Neural progenitor cell (in vitro differentiated cells): ENCODE measurements at places on chromosomes 1 and 21. TPM values are rescaled to one million over a fixed set of nuclear protein-coding genes. Genes with fewer than 3 reads are reported as not detected.
A peak's percentile ranks its signal among the peaks of the same experiment; 100 is the strongest.

- peak; percentile 87 for DNase-seq
Observed at GRCh38 chr1:88462488-88463261, 221.4 kb upstream of the PKN2 start.

DNA sequence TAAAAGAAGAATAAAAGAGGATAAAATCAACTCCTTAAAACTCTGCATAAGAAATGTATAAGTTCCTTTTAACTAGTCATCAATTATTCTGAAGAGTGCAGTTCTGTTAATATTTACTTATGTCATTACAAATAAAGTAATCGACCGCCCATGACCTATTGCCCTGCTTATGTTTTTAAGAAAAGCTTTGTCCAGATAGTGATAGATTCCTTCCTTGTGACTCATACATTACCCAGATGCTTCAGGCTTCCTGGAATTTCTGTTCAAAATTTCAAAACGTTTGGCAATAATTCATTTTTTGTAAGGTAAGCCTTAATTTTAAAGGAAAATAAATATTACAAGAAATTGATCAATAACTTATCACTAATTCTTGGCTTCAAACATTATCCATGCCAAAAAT lies 918.2 kb upstream of the ADGRL2 start:
- no peak for DNase-seq

DNA sequence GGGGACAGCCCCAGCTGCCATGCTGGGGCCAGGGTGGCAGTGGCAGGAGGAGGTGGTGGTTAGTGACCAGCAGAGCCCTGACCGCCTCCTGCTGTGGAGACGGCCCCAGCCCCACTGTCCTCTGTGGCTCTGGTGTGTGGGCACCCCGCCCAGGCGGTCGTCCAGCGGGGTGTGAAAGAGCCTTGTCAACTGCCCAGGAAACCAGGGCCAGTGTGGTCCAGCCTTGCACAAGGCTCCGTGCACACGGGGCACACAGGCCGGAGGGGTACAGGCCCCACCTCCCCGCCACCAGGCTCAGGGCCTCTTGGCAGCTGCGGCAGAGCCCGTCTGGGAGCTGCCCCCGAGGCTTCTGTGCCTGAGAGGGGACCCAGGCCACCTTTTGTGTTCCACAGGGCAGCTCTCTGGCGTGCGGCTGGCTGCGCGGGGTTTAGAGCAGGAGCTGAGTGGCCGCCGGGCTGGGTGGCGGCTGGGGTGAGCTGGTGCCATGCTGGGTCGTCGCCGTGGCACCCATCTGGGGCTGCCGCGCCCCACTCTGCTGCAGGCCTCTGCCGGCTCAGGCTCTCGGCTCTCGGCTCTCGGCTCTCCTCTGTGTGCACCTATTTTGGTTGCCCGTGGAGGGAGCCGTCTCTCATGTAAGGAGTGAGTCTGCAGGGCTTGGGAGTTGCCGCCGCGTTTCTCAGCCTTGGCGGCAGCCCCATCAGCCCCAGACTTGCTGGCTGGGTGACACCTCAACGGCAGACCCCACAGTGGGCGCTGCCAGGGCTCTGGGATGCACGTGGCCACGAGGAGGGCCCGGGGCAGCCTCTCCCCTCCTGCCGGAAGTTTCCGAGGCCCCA lies 36.1 kb downstream of the SLX9 start:
- no peak for DNase-seq

DNA sequence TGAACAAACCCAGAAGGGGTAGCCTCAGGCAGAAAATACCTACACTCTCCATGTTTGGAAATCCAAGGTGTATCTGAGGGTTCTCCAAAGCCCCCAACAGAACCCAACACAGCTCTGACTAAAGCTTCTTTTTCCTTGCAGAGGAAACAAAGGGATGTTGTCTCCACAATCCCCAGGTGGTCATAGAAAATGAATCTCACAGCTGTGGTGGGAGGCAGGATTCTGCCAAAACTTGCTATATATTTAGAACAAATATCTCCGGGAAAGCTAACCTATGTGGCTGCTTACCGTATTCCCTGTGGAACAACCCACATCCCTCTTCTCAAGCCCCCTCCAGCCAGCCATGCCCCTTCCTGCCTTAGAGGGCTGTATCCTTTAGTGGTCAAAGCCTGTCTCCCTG lies 406.1 kb downstream of the PRDM2 start:
- no peak for DNase-seq

- DNase-seq, result no peak
Observed at GRCh38 chr1:56773341-56774066, 45.7 kb downstream of the FYB2 start.

- no peak for DNase-seq
Observed at GRCh38 chr1:110921953-110922352, 41.8 kb downstream of the LRIF1 start.

The AGBL4 gene
- 1.5 and 1.7 TPM in 2 replicates for total RNA-seq

The COL11A1 gene
- 56.6 and 78.9 TPM in 2 replicates for total RNA-seq

The DPT gene
- not detected in 2 replicates for total RNA-seq

The LYPD8 gene
- total RNA-seq, result not detected in 2 replicates

The ACTL8 gene
- total RNA-seq, result 0.15 TPM in 1 of 2 replicates, not detected in the other

The HSPA13 gene
- total RNA-seq, result 66.5 and 105 TPM in 2 replicates
